ENCODE measurements at places on chromosomes 5 and 9. TPM values are rescaled to one million over a fixed set of nuclear protein-coding genes. Genes with fewer than 3 reads are reported as not detected.

DNA sequence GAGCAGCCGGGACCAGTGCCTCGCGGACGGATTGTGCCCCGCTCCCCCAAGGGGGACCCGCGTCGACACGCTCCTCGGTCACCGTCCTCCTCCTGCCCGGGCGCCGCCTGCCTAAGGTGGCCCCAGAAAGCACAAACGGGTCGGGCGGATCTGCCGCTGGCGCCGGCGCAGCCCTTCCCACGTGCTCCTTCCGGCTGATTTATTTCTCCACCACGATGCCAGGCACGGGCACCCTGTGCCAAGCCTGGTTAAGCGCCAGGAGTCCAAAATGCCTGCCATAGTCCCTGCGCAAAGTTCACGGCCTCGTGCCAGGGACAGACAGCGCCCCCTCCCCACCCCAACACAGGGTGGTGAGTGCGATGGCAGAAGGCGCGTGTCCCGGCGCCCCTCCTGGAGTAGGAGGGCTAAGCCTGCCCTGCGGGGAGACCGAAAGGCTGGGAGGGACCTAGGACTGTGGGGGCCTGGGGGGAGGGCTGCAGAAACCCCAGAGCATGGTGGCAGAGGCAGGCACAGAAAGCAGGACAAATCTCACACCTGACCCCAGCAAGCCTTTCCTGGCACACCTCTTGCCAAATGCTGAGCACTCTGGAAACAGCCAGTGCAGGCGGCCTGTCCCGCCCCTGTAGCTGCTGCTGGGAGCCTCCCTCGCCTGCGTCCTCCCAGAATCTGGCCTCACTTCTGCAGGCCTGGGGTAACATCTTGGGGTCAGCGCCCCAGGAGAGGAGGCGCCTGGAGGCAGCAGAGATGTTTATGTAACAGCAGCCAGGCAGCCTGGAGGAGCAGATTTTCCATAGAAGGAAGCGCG lies 1.1 kb upstream of the NOTCH1 start:
- DNase-seq = peak; percentile 49

OR13D1 gene
- not detected for total RNA-seq

FBP2 gene
- total RNA-seq = not detected

DNA sequence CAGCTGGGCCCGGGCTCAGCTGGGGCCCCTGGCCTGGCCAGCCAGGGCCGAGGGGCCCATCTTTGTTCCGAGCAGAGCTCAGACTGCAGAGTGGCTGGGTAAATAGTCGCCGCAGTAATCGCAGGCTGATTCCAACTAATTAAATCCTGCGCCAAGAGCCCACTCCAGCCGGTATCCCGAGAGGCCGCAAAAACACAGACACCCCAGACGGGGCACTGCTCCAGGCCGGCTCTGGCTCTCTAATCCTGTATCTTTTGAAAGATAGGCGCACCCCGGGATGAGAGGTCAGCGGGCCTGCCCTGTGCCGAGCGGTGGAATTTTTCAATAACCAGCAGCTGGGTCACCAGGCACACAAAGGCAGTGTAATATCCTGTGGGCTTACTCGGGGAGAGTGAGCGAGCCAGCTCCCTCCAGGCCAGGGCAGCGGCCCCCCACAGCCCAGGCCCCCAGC lies 57.7 kb downstream of the LMX1B start:
- no peak for DNase-seq

- no peak for DNase-seq
These were observed 132.4 kb upstream of the OTULINL start for GRCh38 chr5:14449052-14449661.

DNA sequence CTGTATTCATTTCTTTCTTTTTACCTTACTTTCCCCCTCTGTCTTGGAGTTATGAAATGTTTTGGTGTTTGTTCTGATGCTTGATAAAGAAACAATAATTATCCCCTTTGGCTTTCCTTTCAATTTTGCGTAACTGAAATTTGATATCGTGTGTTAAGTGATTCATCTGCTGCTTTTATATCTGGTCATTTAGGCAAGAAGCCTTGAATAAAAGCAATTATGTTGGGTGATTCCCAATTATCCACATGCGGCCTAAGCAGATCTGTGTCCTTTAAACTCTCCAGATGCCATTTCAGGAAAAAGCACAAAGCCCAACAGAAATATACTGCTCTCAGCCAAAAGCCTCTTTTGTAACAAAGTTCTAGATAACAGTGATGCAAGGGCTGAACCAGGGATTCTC lies 92.8 kb downstream of the TAF11L14 start:
- DNase-seq = no peak
